CD8-positive, alpha-beta T cell (primary cell): ENCODE measurements at places on chromosomes 7 and 10. TPM values are rescaled to one million over a fixed set of nuclear protein-coding genes. Genes with fewer than 3 reads are reported as not detected.

TSPAN33 gene
- 4.7 TPM for total RNA-seq

PAX4 gene
- total RNA-seq, result not detected

AGR2 gene
- total RNA-seq, result not detected

MEOX2 gene
- total RNA-seq, result not detected

AKR1C1 gene
- 1.3 TPM for total RNA-seq

POU6F2 gene
- not detected for total RNA-seq

SYT15 gene
- 0.22 TPM for total RNA-seq

ZNF511 gene
- total RNA-seq, result 36.5 TPM

PAPOLB gene
- not detected for total RNA-seq

MOGAT3 gene
- total RNA-seq, result not detected

CALCR gene
- not detected for total RNA-seq

WEE2 gene
- total RNA-seq, result 0.22 TPM

CPA2 gene
- not detected for total RNA-seq

ANXA8 gene
- not detected for total RNA-seq

WDFY4 gene
- 1.9 TPM for total RNA-seq

MYL7 gene
- not detected for total RNA-seq

ARHGEF35 gene
- 0.84 TPM for total RNA-seq

MAGI2 gene
- total RNA-seq, result 0.05 TPM

DNTT gene
- not detected for total RNA-seq

C10orf143 gene
- total RNA-seq, result 5.2 TPM

WAC gene
- total RNA-seq, result 200 TPM

TUBAL3 gene
- total RNA-seq, result not detected

KLLN gene
- total RNA-seq, result 0.42 TPM

OR2A5 gene
- total RNA-seq, result not detected

HYCC1 gene
- total RNA-seq, result 10.7 TPM

OGDHL gene
- total RNA-seq, result not detected

EPDR1 gene
- total RNA-seq, result not detected

SPAM1 gene
- total RNA-seq, result not detected

LLCFC1 gene
- total RNA-seq, result not detected

UCN3 gene
- total RNA-seq, result not detected

CUL2 gene
- total RNA-seq, result 47.1 TPM

SKIDA1 gene
- total RNA-seq, result not detected

TUBB8 gene
- total RNA-seq, result not detected

AP5Z1 gene
- total RNA-seq, result 131 TPM

CAV2 gene
- total RNA-seq, result not detected

FXYD4 gene
- total RNA-seq, result not detected

CNTNAP2 gene
- total RNA-seq, result 0.22 TPM

DDC gene
- total RNA-seq, result not detected

MUC12 gene
- total RNA-seq, result not detected

STRA8 gene
- total RNA-seq, result not detected

MRC1 gene
- not detected for total RNA-seq

PIK3AP1 gene
- 5.6 TPM for total RNA-seq

GLI3 gene
- not detected for total RNA-seq

NUDT13 gene
- total RNA-seq, result 0.71 TPM

IQUB gene
- total RNA-seq, result not detected

PPP2R2D gene
- 28.4 TPM for total RNA-seq

CPA1 gene
- total RNA-seq, result not detected

BMI1 gene
- total RNA-seq, result 50.3 TPM
